Hematopoietic multipotent progenitor cell treated with erythropoietin and hydrocortisone succinate and interleukin-3 and kit ligand, for 6 days (in vitro differentiated cells): ENCODE measurements at places on chromosomes 6 and 20.

- DNase-seq, result no peak
These were observed 32.6 kb upstream of the MPC1 start for GRCh38 chr6:166415306-166415705.

DNA sequence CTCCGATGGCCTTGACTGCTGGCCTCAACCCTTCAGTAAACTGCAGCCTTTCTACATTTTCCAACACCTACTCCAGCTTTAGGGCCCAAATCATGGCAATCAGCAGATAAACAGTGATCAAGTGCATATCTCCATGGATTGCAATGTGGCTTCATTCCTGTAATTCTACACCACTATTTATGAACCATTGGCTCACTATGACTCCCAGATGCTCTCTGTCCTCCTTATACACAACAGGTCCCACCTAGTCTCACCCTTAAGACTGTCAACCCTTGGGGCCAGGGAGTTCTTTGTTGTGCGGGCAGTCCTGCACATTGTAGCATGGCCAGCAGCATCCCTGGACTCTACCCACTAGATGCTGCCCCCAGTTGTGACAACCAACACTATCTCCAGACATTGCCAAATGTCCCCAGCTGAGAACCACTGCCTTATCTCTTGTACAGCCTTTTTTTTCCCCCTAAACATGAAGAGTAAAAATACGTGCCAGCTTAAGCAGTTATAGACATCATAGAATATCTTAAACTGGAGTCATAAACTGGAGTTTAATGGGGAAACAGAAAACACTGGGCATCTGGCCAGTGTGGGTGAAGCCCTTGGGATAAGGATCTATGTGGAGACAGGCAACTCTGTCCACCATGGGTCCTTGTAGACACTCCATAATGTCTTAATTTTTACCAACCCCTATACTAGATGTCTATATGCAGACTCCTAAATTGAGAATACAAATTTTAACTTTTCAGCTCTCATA, 21.1 kb downstream of the MRPL14 start:
- DNase-seq, result peak; percentile 30

DNA sequence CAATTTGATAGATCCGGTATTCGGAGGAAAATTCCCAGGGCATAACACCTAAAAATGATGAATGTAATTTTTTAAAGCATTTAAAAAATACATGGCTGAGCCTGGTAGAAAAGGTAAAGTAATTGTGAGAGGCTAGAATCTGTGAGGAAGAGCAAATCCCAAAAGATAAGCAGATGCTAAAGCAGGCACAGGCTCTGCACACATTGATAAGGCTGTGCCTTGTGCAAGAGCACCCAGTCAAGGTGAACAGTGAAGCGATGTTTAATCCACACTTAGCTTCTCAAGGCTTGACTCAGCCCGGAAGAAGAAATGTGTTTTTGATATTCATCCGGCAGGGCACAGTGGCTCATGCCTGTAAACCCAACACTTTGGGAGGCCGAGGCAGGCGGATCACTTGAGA, 5.1 kb upstream of the EPB41L2 start:
- peak; percentile 73 for DNase-seq

- DNase-seq, result no peak
These were observed 17.4 kb upstream of the RAB32 start for GRCh38 chr6:146526192-146526591.

DNA sequence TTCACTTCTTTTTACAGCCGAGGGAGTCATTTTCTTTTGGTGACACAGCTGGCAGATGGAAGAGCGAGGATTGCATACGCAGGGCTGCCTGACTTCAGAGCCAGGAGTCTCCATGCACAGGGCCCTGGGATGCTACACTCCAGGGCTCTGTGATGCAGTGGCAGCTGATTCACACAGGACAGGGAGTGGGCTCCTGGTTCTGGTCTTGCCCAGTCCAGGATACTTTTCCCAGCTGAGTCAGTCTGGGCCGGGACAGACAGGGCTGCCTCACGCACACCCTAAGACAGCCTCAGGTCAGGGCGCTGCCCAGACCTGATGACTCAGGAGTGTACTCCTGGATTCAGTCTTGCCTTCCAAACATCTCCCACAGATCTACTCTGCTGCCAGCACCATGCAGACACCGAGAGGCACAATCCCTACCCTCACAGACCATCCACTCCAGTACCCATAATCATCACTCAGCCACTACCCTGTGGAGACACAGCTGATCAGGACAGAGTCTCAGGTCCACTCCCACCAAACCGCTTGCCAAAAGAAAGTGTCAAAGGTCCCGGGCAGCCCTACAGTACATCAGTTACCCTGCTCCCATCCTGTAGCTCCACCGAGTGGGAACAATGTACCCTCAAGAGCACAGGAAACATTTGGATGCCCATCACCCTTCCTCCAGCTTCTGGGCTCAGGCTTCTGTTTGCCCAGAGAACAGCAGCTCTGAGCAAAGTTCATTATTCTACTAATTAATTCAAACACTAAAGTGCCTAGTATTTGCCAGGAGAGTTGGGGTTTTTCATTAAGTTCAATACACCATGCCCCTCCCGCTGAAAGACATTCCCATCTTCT, 11.5 kb downstream of the SDC4 start:
- DNase-seq, result no peak

DNA sequence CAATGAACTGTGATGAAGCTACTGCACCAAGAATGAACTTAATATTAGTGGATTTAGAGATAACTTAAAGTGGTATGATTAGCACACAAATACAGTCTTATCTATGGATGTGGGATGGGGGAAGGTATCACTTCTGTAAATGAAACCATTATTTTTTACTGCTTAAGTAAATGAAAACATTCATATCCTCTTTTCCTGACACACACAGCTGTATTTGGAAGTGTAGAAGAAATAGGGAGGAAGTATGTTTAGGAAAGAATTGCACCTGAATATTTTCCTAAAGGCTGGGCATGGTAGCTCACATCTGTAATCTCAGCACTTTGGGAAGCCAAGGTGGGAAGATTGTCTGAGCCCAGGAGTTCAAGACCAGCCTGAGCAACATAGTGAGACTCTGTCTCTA, 96.8 kb downstream of the HIVEP2 start:
- DNase-seq, result no peak

DNA sequence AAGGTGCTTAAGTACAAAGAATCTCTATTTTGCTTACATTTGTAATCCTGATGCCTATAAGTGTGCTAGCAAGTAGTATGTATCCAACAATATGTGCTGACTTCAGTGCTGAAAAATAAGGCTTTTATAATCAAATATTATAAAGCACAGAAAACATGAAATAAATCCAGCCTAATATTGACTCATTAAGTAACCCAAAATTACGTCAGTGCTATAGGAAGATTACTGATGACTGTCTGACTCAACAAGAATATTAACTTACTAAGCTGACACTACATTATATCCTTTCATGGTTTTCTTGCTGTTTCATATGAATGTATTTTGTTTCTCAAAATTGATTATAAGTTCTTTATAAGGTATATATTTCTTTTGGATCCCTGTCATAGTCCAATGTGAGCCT, 76.1 kb downstream of the ME1 start:
- DNase-seq, result no peak

- DNase-seq, result no peak
These were observed 40.0 kb upstream of the ANKRD60 start for GRCh38 chr20:58268421-58268821.

DNA sequence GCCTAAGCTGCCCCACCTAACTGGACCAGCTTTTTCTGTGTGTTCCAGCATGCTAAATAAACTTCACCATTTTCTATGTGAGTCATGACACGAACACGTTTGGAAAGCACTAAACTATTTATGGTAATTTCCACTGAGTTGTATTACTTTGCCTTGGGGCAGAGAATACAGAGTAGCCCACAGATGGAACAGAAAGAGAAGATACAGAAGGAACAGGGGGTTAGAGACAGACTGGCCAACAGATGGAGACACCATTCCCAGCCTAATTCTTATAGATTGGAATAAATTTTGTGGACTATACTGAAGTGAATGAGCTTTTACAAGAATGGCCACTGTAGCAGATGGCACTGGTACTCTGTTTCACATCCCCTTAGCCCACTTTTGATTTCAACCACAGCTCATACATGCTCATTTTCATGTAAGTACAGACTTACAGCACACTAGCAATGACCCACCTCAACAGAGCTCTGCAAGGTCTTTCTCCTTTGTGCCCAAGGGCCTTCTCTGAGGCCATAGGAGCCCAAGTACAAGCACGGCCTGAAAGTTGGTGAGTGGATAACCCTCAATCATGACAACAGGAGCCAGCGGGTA, 13.1 kb upstream of the NT5DC1 start:
- no peak for DNase-seq

- no peak for DNase-seq
These were observed 1378.6 kb upstream of the DEFB115 start for GRCh38 chr20:29878777-29879442.

DNA sequence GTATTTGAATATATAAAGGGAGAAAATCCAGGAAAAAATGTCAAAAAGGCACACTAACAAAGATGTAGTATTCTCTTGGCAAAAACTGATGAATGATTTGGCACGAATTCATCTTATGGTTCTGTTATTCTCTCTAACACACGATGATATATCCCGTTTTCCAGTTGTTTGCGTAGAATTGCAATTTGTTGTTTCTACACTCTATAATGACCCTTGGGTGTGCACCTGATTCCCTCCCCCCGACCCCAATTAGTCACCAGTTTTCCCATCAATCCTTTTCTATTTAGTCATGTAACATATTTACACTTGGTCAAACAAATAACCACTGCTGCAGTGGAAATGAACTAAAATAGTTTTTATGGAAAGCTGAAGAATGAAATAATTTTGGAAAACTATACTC, 1.5 kb upstream of the ARID1B start:
- no peak for DNase-seq

DNA sequence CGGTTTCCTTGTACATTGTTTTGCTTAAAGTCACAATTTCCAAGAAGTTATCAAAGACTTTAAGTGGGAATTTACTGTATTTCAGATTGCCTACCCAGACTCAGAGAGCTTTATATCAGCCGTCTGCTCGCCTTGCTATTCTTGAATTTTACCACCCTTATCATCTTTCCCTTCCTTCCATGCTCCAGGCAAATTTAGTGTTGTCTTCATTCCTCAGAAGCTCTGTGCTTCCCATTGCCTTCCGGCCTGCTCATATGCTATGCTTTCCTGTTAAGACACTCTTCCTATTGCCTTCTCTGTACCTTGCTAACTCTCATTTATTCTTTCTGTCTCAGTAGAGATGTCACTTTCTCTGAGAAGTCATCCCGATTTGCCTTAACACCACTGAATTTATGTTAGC, 52.1 kb downstream of the CD2AP start:
- no peak for DNase-seq

DNA sequence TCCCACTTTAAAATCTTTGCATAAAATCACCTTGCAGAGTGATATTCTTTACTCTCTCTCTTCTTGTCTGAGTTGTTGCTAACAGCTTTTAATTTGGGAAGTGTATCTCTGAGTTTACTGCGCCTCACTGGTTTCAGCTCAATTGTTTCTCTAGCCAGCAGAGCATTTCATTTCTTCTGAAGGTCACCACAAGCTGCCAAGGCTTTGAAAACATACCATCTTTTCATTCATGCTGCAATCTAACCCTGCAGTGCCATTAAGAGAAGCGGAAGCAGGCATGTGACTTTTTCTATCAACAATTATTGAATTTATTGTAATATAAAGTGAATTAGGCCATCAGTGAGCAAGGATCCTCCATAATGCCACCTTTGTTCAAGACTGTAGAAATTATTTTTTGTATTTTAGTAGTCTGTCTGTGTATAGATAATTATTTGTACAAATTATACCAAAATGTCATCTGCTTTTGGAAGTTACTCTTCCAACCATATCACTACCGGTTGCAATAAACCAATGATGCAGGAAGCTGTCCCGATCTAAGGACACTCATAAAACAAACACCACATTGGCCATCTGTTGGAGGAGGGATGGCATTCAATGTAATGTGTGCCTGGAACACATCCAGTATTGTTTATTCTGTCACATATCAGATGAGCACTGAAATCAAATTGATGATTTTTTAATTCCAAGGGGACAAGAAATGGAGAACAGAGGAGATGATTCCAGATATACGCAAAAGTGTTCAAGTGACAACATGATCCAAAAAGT, 26.8 kb downstream of the HS3ST5 start:
- DNase-seq, result no peak

GRCh38 chr20:57092112-57092899, 174.1 kb downstream of the BMP7 start:
- peak; percentile 77 for DNase-seq

DNA sequence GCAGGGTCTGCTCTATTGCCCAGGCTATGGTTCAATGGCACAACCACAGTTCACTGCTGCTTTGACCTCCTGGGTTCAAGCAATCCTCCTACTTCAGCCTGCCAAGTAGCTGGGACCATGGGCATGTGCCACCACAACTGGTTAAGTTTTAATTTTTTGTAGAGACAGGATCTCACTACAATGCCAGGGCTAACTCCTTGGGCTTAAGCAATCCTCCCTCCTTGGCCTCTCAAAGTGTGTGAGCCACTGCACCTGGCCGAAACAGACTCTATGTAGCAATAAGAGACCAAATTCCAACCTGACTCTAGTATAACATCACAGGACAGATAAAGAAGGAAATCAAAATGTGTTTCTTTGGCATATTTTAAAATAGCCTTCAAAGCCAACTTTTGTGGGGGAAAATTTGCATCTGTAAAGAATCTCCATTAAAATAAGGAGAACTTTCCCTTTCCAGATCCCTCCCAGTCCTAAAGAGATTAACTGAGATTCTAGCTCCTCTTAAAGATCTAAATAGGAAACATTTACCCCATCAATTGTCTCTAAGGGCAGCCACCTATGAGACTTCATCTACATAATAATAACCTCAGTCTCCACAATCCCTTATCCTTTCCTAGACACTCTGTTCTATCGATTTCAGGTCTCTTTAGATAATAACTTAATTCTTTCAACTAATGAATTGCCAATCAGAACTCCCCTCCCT, 94.7 kb upstream of the PLCB4 start:
- DNase-seq, result no peak

DNA sequence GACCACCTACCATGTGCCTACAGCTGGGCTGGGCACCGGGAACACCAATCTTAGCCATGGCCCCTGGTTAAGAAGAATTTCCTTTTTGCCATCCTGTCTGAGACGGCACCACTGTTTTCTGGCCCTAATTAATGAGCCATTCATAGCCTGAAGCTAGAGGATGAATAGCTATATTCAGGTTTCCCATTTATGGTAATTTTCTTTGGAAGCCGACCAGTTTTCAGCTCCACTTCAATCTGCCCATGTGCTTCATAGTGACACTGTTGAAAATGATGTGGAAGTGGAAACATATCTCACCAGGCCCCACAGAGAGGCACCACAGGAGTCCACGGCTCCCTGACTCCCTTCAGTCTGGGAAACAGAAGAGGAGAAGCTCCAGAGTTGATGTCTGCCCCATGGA, 22.6 kb upstream of the ULBP3 start:
- no peak for DNase-seq
